ENCODE measurements at places on chromosomes 13 and 19.
A peak's percentile ranks its signal among the peaks of the same experiment; 100 is the strongest.

DNA sequence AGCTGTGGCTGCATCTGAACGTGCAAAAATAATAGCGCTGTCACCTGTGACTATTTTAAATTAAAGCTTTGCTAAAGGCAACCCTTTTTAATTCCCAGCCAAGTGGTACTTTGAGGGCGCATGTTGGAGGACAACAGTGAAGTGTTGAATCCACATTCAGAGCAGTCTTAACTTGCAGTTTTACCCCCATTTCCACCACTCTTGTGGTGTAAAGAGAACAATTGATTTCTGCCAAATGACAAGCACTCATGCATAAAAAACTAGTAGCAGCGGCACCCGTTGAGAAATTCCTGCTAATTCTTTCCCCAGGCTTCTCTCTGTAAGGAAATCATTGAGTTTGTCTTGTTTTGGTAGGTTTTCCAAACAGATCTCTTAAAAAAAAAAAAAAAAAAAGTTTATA lies 1033.3 kb downstream of the EFNB2 start:
- no peak for DNase-seq

DNA sequence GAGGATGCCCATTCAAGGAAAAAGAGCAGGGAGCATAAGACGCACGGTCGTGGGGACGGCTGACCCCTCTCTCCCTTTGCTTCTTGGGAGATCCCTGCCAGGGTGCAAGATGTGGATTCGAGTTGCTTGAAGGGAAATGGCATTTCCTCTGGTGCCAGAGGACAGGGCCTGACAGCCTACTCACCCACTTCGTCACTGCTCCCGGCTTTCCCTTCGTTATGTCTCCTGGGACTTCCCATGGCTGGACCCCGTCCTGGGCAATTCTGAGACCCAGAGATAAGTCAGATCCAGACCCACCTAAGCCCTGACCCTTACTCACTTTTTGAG lies 1.2 kb downstream of the TBC1D17 start:
- no peak for DNase-seq

- DNase-seq = no peak
Measured at GRCh38 chr13:51581148-51581820, 3.0 kb upstream of the WDFY2 start.

DNA sequence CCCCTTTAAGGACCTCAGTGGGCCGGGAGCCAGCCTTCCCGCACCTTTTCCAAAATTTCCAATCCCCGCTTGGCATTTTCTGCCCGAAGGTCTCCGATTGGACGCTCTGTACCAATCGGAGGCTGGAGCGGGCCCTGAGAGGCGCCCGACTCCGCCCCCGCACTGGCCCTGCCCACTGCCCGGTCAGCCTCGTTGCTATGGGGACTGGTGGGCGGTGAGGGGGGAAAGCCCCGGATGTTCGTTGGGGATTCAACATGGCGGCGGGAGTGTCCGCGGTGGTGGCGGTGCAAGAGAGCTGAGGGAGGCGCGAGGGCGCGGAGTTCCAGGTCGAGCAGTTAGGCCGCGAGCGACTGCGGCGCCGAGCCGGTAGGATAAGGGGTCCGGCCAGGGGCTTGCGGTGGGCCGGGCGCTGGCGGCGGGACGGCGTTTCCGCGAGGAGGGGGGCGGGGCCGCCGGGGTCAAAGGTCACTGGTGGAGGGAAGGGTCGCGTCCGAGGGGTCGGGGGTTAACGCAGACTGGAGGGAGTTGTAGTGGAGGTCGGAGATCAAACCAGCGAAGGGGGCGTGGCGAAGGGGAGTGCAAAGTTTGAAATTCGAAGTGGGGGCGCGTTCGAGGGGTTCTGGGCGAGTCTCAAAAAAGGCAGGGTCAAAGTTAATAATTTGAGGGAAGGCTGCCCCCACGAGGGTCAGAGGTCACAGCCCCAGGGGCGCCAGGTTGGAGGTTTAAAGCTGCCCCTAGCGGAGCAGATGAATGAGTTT lies at the start of gene PAK4:
TSS of gene PAK4 (plus strand) at position 233 of the 758 bp plus-strand sequence. CDS start 43,768 bp downstream, outside the sequence.
- DNase-seq = peak; percentile 93

- no peak for DNase-seq
Measured at GRCh38 chr19:31178833-31179470, 170.3 kb downstream of the TSHZ3 start.

- DNase-seq = no peak
Measured at GRCh38 chr13:42834946-42835345, 53.6 kb downstream of the FAM216B start.

DNA sequence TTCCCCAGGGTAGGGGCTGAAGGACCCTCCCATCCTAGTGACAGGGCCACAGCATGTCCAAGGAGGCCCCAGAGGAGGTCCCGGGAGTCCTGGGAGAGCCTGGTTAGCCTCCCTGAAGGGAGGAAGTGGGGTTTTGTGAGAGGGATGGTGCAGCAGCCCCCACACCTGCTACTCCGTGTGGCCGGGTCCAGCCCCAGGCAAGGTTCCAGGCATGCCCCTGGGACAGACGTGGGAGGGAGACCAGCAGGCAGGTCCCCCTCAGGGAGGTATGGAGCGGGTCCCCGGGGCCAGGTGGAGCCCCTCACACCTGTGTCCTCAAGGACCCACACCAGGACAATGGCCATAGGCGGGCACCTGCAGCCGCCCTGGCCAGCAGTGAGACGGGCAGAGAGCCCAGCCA lies 1.9 kb upstream of the F7 start:
- DNase-seq = no peak

- DNase-seq = no peak
Measured at GRCh38 chr13:98807774-98808173, 55.3 kb upstream of the SLC15A1 start.

DNA sequence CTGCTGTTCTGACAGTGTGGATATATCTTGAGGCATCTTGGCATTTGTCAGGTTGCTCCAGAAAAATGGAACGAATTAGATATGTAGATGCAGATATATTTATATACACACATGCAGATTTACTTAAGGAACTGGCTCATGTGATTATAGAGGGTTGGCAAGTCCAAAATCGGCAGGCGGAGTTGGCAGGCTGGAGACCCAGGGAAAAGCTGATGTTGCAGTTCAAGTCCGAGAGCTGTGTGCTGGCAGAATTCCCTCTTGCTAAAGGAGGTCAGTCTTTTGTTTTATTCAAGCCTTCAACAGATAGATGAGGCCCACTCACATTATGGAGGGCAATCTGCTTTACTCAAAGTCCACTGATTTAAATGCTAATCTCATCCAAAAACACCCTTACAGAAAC lies 24.4 kb upstream of the CSNK1A1L start:
- no peak for DNase-seq

DNA sequence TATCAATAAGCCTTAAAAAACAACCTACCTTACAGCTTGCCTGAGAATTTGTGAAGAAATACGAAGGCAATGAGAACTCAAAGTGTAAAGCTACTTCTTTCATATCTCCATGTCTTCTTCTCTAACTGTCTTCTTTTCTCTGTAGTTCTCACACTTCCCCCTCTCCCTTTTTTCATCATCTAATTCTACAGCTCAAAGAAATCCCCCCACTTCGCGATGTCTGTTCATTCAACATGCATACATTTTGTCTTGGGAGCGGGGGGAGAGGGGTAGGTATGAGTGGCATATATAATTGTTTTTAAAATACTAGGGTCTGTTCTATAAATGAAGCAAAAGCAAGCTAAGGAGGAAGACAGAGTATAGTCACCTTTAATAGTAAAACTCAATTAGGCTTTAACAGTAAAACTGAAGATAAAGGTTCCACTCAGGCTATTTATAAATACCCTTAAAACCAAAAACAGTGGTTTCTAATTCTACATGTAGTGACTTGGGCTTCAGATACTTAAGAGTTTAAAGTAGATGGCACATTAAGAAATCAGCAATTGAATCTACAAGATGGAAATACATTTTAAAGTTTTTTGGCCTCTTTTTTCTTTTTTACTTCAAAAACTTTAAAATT lies 106.9 kb downstream of the KLF12 start:
- DNase-seq = no peak

DNA sequence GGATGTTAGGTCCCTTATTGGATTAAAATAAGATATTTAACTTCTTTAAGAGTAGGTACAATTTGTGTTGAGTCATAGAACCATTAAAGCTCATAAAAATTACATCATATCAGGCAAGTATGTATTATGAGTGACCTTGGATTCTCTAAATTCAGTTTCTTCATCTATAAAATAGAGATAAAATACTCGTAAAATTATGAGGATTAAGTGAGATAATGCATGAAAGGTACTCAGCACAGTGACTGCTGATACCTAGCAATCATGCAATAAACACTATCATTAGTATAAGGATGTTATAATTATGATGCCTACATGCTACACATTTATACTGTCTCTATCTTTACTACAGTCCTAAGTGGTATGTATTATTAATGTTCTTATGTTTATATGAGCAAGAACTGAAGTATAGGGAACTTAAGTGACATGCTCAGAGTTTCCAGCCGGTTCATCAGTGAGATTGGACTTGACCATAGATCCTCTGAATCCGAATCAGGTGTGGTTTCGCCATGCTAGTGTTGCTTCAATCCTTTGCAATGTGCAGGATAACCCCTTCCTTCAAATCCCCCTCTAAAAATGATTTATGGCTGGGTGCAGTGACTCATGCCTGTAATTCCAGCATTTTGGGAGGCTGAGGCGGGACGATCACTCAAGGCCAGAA lies 22.9 kb upstream of the FRY start:
- no peak for DNase-seq

DNA sequence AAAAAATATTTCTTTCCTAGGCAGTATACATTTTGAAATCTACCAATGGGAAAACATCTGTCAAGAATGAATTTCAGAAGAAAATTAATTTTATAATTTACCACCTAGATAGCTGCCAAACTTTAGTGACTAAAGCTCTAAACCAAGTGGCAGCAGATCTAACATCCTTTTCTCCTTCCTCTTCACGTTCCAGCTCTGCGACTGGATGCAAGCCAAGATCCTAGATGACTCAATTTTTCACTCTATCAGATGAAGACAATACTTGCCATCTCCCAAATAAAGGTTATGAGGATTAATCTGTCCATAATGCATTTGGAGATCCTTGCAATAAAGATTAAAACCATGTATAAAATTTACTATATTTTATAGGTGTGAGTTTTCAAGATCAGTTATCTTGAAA lies 66.7 kb upstream of the MIR17HG start:
- no peak for DNase-seq

DNA sequence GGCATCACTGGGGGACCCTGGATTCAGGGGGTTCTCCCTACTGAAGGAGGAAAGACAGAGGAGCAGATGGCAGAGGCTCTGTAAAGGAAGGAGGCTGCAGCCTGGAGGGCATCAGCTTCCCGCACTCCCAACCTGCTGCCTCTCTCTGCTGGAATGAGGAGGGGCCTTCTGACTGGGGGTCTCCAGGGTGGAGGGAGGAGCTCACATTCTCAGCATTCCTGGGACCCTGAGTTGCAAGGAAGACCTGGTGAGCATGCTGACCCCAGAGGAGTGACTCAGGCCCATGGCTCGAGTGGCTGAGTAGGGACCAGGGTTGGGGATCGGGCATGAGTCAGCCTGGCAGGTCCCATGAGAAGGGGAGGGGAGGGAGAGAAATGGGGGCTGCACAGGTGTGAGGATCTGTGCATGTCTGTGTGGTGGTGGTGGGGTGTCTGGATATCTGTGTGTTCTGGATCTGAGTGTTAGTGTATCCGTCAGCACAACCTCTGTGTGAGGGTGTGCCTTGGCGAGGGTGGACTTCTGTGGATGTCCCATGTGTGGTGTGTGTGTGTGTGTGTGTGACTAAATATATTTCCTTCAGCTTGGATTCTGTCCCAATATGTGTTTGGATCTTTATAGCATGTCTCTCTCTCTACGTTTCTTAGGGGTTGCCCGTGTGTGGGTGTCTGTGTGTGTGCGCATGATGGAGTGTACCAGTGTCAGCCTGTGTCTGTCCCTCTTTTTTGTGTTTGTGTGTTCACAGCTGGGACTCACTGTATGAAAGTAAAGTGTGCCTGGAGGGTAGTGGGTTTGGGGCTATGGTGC lies 4.6 kb downstream of the AXL start:
- no peak for DNase-seq

DNA sequence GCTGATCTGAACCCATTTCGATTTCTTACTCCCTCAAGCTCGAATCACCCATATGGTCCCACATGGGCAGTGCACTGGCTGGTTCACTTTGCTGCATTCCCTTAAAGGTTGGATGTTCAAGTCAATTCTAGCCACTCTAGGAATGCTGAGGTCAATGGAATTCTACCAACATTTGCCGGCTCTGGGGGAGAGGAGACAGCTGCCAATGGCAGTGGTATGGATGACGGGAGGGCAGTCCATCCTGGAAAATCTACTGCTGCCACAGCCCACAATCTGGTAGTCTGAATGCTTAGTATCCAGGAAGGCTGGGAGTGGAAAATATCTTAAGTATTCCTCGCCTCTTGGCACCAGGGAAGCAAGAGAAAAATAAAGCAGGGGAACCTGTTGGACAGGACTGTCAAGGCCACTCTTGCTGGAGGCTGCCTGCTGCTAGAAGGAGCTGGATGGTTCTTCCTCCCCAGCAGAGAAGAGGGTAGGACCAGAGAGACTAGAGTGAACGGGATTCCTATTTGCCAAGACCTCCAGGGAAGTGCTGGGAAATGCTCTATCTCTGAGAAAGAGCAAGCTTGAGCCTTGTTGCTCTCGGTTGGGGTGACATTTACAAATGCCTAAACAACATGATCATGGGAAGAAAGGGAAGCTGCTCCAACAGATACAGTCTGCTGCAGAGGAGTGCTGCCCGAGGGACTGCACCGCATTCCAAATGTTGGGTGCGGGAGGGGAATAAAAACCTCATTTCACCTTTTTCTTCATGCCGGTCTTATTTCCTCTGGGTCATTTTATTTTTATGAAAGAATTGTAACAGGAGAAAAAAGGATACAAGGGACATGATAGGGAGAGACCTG lies 20.7 kb upstream of the HMGB1 start:
- no peak for DNase-seq

DNA sequence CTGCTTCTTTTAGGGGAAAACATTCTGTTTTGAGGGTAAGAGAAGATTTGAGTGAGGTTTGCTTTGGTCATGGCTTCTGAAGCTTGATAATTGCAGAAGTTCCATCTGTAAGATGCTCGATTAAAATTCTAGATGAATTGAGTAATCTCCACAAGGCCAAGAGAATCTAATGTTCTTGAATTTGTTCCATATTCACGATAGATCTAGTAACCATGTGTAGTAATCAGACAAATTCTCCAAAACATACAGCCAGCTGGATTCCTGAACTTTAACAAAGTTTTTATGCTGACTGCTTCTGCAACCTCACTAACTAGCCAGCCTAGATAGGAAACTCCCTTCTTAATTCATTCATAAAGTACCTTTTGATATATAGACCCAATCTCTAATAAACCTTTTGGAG lies 92.7 kb downstream of the COL4A2 start:
- no peak for DNase-seq
